ENCODE measurements at places on chromosomes 11 and 22.

DNA sequence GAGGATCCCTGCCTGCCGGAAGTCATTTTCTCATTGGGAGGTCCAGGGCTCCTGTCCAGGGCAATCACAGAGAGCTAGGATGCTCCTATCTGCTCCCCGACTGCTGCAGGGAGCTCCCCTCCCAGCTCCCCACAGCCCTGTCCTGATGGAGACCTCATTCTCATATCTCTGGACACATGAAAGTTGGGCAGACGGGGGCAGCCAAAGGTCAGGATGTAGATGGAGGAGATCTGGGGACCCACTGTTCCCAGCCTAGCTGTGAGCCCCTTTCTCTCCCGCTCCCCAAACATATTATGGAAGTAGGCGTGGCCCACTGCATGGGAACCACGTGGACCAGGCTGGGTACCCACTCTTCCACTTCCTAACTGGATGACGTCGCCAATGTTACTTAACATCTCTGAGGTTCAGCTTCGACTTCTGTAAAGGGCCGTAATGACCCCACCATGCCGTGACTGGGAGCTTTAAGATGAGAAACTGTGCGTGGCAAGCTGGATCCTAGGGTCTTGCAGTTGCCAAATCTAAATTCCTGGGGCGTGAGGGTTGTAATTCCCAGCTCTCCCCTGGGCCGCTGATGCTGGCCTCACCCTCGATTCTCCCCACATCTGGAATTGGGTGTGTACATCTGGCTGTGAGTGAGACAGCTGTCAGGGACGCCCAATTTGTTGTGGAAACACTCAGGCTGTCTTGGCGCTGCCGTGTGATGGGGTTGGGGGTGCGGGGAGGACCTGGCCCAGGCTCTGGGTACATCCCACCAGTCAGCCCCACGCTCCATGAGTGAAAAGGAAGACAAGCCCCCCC lies 1.8 kb downstream of the CDC42EP2 start:
- DNase-seq = no peak

DNA sequence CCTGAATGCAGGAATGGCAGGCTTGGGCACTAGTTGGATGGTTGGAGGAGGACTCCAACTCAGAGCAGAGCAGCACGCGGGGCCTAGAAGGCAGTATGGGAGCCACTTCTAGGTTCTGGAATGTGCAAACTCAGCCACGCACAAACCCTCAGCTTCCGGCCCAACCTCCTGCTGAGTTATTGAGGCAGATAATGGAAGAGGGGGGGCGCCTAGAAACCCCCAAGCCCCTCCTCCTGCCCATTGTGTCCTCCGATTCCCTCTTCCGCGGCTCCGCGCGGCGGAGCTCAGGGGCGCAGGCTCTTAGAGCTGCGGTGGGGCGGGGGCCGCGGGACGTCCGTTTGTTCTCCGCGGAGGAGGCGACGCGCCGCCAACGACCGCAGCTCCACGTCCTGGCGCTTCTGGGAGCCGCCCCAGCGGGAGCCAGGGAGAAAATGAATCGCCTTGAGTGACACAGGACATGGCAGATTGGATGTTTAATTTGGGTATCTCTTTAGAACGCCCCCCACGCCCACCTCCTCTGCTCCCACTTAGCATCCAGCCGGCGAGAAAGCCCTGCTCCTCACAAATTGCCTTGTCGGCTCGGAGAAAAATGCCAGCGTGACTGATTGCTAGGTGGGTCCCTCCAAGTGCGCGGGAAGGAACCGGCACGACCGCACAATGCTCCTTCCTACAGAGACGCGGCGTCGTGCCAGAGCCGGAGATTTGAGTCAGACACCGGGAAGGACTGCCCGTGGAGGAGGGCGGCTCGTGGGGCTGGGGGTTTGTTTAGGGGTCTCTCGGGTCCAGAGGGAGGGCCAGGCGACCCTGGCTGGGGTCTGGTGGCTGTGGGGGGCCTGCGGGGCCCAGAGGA lies 144.6 kb downstream of the NECTIN1 start:
- no peak for DNase-seq

GRCh38 chr11:1077417-1078119 lies 2.9 kb downstream of the MUC2 start:
- DNase-seq = no peak

DNA sequence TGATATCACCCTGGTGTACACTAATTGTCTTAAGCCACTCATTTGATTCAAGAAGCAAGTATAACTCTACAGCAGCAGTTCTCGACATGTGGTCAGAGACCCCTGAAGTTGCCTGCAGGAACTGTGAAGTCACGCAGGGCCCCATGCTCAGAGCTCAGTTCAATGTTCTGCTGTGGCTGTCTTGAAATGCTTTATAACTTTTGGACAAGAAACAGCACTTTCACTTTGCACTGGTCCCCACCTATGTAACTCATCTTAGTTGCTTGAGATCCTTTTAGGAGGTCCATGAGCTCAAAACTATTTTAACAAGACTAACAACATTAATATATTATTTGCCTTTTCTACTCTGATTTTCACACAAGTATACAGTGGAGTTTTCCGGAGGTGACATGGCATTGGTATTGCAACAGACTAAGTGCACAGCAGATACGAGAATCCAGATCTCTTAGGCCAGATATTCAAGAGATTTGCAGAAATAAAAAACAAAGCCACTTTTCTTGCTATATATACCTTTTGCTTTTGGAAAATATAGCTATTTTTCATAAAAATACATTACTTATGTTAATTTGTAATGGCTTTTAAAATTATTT lies 64.8 kb downstream of the PRR5L start:
- no peak for DNase-seq

DNA sequence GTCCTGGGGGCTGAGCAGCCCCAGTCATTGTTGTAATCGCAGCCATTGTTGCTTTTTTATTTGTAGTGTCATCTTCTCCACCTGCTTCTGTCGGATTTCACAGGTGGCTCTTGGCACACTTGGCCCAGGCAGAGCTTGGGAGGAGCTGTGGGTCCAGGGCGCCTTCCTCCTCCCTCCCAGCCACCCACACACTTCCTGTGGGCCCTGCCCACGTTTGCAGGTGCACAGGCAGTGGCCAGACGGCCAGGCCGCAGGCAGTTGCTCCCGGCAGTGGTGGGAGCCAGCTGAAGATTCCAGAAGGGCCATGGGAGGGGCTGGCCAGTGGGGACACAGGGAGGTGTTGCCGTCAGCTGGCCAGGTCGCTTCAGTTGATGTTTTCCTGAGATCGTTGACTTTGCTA lies 1191.9 kb downstream of the BRD1 start:
- DNase-seq = no peak

DNA sequence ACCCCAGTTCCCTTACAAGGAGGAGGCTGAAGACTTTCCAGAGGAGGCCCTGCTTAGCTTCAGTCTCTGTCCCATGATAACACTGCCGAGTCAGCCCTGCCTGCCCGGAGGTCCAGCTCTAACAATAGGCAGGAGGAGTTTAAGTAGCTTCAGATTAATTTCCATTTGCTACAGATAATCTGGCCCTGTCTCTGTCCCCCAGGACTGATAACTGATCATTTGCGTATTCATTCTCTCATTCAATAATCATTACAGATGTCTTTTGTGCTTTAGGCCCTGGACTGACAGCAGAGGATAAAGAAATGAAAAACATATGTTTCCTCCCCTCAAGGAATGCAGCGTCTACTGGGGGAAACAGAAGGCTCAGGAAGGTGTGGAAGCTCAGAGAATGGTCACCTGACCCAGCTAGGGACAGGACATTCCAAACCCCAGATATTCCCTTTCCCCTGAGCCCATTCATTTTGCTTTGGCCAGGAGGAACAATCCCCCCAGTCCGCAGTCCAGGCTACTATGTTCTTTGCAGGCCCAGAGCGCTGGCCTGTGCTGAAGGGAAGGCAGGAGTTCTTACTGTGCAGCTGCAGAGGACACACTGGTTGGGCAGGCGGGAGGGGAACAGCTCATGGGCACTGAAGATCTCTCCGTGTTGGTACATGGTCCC lies 20.8 kb downstream of the CHRDL2 start:
- DNase-seq = no peak

DNA sequence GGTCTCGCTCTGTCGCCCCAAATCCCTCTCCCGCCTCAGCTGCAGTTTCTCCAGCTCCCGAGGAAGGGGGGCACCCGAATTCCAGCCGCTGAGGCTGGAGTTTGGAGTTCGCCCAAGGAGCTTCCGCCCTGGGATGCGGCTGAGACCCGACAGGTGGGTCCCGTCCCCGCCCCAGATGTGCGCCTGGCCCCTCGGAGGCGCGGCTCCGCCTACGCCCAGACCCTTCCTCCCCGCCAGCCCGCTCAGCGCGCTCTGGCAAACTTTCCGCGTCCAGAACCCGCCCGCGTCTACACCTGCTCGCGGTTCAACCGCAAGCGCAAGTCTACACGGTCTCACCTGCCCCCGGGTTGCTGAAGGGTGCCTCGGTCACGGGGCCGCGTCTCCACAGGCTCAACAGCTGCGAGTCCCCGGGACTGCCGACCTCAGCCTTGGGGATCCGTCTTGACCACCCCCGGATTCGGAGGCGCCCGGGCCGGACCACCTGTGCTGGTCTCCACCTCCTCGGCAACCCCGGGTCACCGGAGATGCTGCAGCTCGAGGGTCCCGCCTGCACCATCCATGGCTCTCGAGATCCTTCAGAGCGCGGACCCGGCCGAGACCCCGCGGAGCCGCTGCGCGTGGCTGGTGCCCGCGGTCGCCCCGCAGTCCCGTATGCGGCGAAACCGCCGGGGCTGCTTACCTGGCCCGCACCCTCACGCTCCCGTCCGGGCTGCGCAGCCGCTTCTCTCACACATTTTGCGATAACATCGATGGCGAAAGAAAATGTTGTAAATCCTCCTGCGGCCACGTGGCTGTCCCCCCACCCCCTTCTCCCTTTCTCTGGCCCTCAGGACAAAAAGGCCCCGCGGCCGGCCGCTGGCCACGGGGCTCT lies 63.6 kb downstream of the NFAM1 start:
- peak; percentile 6 for DNase-seq

DNA sequence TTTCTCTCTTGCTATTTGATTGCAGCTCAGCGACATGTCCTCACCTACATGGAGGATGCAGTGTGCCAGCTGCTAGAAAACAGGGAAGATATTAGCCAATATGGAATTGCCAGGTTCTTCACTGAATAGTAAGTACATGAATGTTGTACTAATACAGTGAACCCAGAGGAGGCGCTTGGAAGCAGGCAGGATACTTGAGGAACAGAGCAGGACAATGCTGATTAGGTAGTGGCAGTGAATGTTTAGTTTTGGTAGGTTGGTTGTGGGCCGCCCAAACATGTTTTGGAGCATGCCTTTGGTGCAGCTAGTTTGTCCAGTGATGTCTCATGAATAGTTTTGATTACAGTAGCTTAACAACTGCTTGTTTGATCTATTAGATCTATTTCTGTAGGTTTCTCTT lies 50.6 kb downstream of the CSTPP1 start:
- DNase-seq = no peak

DNA sequence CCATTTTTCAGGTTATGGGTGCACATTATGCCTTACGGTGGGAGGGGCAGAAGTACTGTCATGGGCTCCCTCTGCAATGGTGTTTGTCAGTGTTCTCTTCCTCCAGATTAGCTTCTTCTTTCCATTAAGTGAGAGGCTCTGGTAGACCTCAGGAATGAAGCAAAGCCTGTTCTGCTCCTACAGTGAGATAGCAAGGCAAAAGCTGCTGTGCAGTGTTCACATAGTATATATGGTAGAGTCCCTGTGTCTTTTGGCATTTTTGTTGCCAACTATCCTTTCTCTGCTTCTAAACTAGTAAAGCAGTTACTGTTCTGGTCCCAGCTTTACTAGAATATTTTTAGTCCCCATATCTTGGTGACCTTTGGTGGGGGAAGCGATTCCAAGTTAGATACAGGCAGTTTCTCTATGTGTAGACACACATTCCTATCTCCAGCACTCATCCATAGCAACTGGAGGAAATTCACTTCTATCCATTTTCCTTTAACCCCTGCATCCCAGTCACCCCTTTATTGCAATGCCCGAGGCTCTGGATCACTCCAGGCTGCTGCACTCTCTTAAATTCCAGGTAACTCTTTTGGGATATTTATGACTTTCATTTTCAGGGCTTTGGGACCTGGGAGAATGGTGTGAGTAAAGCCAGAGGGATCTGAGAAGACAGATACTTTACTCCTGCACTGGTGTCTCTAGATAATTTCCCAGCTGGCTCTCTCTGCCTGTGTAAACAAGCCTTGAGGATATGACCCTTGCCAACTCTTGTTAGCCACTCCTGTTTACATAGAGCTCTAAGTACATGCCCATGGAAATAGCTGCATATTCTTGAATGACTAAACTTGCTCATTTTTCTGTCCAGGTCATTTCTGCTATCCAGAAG lies 3.9 kb upstream of the TRIM34 start:
- no peak for DNase-seq

- no peak for DNase-seq
Measured at GRCh38 chr11:95299078-95299679, 68.2 kb upstream of the SESN3 start.

DNA sequence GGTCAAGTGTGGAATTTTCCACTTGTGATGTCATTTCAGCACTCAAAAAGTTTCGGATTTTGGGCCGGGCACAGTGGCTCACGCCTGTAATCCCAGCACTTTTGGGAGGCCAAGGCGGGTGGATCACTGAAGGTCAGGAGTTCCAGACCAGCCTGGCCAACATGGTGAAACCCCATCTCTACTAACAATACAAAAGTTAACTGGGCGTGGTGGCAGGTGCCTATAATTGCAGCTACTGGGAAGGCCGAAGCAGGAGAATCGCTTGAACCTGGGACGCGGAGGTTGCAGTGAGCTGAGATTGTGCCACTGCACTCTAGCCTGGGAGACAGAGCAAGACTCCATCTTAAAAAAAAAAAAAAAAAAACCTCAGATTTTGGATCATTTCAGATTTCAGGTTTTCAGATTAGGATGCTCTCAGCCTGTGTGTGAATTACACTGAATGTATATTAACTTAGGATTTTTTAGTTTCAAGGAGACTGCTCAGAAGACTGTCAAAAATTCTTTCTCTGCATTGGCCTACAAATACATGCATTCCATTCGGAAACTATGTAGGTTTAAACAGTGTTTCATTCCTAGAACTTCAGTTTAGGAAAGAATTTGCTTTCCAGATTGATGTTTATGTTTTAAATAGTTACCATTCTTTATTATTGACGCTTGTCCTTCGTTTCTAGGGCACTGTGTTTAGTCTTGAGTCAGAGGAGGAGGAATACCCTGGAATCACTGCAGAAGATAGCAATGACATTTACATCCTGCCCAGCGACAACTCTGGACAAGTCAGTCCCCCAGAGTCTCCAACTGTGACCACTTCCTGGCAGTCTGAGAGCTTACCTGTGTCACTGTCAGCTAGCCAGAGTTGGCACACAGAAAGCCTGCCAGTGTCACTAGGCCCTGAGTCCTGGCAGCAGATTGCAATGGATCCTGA lies 48.0 kb downstream of the BID start:
- DNase-seq = no peak

- DNase-seq = no peak
Measured at GRCh38 chr11:117640041-117640440, 157.0 kb downstream of the DSCAML1 start.

GRCh38 chr11:84608837-84609196 lies 1018.3 kb downstream of the DLG2 start:
- DNase-seq = no peak

DNA sequence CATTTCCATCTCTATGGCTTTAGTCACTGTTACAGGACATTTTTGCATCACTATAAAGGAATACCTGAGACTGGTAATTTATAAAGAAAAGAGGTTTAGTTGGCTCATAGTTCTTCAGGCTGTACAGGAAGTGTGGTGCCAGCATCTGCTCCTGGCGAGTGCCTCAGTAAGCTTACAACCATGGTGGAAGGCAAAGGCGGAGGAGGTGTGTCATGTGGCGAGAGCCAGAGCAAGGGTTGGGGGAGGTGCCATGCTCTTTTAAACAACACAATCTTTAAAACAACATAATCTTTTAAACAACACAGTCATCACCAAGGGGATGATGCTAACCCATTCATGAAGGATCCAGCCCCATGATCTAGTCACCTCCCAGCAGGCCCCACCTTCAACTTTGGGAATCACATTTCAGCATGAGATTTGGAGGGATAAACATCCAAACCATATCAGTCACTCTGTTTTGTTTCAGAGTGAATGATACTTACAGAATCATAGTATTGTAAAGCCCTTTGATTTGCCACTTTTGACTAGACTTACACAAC lies 103.3 kb downstream of the PDE3B start:
- DNase-seq = no peak

Measured in CD8-positive, alpha-beta memory T cell (primary cell).